ENCODE measurements at places on chromosomes 3 and 15.

- no peak for DNase-seq
These were observed 47.9 kb downstream of the PIK3CA start for GRCh38 chr3:179196098-179196497.

DNA sequence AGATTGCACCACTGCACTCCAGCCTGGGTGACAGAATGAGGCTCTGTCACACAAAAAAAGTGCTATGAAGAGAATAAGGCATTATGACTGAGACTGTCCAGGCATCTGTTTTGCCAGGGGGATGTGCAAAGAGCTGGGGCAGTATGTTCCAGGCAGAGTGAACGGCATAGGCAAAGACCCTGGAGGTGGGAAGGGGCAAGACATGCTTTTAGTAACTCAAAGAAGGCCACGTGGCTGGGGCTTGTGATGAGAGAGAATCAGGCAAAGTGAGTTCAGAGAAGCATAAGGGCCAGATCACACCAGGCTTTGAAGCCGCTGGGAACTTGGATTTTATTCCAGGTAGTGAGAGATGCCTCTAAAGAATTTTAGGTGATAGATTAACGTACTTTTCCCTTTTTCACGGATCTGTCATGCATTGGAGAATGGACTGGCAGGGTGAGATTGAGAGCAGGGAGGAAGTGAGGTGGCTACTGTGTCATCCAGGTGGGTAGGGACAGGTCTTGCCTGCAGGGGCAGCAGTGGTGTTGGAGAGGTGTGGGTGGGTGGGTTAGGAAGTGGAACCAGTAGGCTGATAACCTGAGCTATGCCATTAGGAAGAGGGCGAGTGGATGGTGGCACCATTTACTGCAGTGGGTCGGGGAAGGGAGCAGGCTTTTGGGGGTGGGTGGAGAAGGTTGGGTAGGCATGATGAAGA, 31.7 kb downstream of the ATP2B2 start:
- no peak for DNase-seq

GRCh38 chr3:119817071-119817470, 35.2 kb downstream of the NR1I2 start:
- DNase-seq, result no peak

GRCh38 chr3:59368900-59369675, 319.3 kb upstream of the CFAP20DC start:
- DNase-seq, result no peak

DNA sequence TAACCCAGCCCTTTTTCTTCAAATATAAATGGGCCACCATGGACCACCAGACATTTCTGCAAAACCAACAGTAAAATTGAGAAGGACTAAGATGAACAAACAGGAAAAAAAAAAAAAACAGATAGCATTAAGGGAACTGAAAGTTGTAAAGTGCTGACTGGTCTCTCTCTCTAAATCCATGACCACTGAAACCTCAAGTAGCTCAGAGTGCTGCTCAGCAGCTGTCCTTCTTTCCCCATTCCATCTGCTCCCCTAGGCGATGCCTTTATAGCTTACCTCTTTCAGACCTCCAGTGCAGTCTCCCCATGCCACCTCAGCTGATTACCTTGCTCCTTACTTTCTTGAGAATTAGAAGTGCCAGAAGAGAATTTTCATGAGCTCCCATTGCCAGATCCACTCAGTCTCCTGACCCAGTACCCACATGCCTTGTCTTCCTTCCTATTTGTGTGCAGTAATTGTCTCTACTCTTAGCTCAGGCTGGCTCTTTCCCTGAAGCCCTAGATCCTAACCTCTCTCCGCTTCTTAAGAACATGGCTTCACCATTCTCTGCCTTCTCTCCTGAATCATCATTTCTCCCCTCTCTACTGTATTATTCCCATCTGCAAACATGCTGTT, 23.9 kb upstream of the XIRP1 start:
- DNase-seq, result peak; percentile 38

- no peak for DNase-seq
These were observed 590.0 kb upstream of the ADAMTS9 start for GRCh38 chr3:65277798-65278197.

GRCh38 chr3:72434296-72434695, 413.9 kb downstream of the SHQ1 start:
- no peak for DNase-seq

DNA sequence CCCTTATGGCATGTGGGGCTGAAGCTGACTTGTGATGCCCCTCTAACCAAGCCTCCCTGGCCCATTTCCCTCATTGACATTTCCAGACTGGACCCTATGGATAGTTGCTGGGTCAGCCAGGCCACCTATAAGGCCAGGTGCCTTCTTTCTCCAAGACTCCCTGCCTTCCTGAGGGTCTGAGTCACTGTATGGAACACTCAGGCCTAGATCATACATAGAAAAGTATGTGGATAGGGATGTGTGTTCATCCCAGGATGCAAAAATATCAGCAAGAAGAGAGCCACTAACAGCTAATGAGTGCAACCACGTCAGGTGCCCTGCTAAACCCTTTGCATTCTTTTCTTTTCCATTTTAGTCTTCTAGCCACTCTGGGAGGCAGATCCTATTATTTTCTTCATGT, 168.4 kb upstream of the WNT5A start:
- DNase-seq, result no peak
